Thymus (tissue), 14 donors: ENCODE measurements at places on chromosomes 2 and 18. TPM values are rescaled to one million over a fixed set of nuclear protein-coding genes. Genes with fewer than 3 reads are reported as not detected.

SERPINB12 gene
- 2.6 TPM for total RNA-seq

DNA sequence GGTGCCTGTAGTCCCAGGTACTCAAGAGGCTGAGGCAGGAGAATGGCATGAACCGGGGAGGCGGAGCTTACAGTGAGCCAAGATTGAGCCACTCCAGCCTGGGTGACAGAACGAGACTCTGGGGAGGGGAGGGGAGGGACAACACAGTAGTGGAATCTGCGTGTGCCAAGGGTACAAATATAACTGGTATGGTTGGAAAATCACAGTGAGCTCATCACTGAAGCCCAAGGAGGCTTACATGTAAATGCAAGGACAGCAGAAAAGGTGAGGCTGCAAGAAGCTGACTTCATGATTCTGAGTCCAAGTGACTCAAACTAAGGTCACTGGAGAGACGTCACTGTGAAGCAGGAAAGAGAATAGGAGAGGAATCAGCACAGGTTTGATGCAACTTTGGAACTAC lies 9.2 kb downstream of the SEPTIN10 start:
- DNase-seq, result no peak

AGPS gene
- total RNA-seq, result 34.7 TPM

DNA sequence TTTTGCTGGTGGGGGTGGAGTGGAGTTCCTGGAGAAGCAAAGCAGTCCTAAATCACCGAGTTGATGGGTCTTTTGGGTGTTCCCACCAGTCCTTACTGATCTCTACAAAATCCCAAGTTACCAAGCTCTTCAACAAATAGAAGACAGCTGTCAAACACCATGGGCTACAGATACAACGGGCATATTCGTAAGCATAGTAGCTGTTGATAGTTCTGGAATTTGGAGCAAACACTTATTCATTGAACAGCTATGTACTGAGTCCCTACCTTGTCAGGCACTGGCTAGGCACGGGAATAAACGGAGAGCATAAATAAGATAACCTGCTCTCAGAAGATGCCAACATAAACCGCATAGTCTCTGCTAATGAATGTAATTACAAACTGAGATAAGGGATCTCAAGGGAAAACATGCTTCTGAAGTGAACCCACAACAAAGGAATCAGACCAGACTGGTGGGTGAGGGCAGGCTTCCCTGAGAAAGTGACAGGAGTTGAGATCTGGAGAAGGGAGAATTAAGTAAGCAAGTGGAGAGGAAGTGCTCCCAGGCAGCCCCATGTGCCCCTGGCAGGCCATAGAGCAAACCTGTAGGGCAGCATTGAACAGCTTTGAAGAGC lies 947 bp upstream of the ANKRD44 start:
- DNase-seq, result no peak

DNA sequence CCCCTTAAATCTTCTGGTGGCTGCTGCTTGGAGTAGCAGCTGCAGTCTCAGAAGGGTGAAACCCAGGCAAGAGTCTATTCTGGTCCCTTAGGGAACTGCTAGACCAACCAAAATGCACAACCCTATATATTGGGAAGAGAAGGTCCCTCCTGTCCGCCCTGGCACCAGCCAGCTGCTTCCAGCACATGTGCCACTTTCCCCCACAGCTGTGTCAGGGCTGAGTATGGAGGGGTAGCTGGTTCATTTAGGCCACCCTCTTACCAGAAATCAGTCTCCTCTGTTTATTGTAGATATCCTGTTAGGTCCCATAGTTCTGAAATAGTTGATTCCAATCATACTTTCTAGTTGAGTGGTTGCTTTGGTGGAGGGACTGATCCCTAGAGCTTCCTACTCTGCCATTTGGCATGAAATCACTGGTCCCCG lies 68.9 kb downstream of the BIRC6 start:
- DNase-seq, result no peak

DNA sequence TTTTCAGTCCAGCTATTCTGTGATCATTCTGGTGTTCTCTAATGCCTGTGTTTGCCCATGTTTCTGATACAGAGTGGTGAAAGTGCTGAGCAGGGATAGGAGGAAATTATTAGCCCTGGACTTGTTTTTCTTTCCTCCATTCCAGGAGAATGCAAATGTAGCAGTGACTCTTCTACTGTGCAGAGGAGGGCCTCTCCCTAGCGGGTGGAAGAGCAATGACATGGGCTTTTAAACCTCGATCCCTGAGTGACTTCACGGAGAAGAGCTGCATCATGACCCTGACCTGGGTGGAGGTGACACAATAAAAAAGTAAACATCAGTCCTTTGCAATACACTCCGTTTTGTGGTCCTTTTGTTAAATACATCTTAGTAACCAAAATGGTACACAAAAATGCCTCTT lies 68.0 kb upstream of the NETO1 start:
- DNase-seq, result no peak

- no peak for DNase-seq
Observed at GRCh38 chr2:214504599-214505376, 93.9 kb downstream of the VWC2L start.

- no peak for DNase-seq
Observed at GRCh38 chr2:3637692-3638455, 20.1 kb upstream of the ALLC start.

GRCh38 chr2:25514043-25514637 lies 159.2 kb downstream of the DTNB start:
- no peak for DNase-seq

GRB14 gene
- 0.19 TPM for total RNA-seq

DNA sequence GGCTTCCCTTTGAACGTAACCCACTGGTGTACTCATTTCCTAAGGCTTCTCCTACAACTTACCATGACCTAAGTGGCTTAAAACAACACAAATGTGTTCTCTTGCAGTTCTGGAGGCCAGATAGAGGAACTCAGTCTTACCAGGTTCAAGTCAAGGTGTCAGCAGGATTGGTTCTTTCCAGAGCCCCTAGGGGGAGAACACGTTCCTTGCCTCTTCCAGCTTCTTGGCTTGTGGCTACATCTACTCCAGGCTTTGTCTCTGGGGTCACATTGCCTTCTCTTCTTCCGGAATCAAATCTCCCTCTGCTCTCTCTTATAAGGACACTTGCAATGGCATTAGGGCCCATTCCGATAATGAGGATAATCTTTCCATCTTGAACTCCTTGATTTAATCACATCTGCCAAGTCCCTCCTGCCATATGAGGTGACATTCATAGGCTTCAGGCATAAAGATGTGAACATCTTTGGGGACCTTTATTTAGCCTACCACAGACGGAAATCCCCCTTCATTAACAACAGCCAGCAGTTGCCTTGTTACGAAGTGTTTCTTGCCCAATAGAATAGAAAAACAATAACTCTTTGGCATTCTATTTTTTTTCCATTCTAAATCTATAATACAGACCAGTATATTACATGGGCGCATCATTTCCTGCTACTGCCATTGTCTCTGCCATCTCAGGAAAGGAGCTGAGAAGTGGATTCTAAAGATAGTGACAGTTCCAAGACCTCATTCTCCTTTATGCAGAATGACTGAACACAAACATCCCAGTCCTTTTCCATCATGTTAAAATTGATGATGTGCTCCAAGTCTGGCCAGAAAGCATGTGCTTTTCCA lies 362.0 kb downstream of the ZNF521 start:
- no peak for DNase-seq

ESPNL gene
- 0.66 TPM for total RNA-seq
